T-helper 17 cell (primary cell): ENCODE measurements at places on chromosomes 2 and 18.

DNA sequence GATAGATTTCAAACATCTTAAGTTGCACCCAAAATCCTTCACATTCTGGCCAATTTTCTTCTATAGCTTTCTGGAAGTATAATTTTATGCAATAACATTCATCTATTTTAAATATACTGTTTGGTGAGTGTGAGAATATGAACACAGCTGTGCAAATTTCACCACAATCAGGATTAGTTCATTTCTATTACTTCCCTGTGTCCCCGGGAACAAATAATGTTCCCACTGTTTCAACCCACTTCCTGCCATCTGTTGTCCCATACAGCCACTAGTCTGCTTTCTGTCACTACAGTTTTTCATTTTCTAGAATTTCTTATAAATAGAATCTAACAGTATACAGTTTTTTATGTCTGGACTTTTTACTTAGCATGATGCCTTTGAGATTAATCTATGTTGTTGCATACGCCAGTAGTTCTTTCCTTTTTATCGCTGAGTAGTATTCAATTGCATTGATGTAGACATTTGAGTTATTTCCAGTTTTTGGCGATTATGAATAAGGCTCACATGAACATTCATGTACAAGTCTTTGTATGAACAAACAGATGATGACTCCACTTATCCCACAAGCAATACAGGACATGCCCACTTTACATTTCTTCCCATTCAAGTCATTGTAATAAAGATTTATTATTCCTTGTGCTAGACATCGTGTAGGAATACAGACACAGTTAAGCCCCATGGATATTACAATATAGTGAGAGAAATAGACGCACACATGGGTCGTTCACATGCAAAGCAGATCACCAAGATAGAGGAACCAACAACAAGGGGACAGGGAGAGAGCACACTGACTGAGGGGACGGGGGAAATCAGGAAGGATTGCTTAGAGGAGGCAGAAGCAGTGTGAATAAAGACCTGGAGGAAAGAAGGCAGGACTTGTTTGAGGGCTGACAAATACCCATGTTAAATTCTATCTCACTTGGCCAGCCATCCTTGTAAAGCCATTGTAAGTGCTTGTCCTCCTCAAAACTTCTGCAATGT, 72.9 kb upstream of the PAX8 start:
- no peak overlapping the region for H3K4me3 ChIP-seq
- H3K36me3 ChIP-seq = peaks cover 3% of the 10 kb centered on the region
- H3K27me3 ChIP-seq = peaks cover 43% of the 10 kb centered on the region
- no peak overlapping the region for H3K27ac ChIP-seq

- no peak overlapping the region for H3K27ac ChIP-seq
- no peak for DNase-seq
- H3K27me3 ChIP-seq = no peaks in the 10 kb centered on the region
- H3K36me3 ChIP-seq = no peaks in the 10 kb centered on the region
- H3K4me3 ChIP-seq = no peak overlapping the region
- H3K4me1 ChIP-seq = no peaks in the 10 kb centered on the region
These were observed 429.5 kb downstream of the CCDC85A start for GRCh38 chr2:56613254-56613653.

- H3K4me1 ChIP-seq = peaks cover 35% of the 10 kb centered on the region
- peak overlapping the region; percentile 99 for H3K4me3 ChIP-seq
- H3K27ac ChIP-seq = peak overlapping the region; percentile 94
- no peaks in the 10 kb centered on the region for H3K27me3 ChIP-seq
These were observed 1.1 kb upstream of the DPP4 start for GRCh38 chr2:162074928-162075688.

DNA sequence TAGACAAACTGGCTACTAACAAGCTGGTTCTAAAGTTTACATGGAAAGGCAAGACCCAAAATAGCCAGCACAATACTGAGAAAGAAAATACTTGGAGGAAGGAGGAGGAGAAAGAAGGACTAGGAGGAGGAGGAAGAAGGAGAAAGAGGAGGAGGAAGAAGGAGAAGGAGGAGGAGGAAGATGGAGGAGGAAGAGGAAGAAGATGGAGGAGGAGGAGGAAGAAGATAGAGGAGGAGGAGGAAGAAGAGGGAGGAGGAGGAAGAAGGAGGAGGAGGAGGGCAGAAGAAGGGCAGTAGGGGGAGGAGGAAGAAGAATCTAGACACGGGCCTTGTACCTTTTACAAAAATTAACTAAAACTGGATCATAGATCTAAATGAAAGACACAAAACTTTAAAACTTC, 92.6 kb downstream of the METTL4 start:
- H3K4me3 ChIP-seq = no peak overlapping the region
- DNase-seq = no peak
- H3K36me3 ChIP-seq = peaks cover 4% of the 10 kb centered on the region

GRCh38 chr2:121804340-121804739, 48.9 kb downstream of the TSN start:
- peaks cover 2% of the 10 kb centered on the region for H3K36me3 ChIP-seq
- no peak overlapping the region for H3K4me3 ChIP-seq
- no peak for DNase-seq
- no peak overlapping the region for H3K27ac ChIP-seq

DNA sequence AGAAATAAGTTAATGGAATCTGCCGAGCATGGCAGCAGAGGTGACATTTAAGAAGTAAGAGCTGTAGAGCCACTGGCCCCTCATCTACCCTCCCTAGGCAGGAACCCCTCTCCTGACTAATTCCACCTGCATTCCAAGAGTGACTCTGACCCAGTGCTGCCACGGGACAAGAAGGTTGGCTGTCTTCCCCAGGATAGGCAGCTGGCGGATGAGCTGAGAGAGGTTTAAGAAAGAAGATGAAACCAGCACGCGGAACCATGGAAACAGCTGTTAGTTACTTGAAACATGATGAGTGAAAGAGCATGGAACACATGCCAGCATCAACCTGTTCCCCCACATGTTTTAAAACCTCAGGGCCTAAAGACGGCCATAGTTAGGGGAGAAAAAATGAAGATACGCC, 74.1 kb downstream of the RND3 start:
- no peak overlapping the region for H3K27ac ChIP-seq
- no peak overlapping the region for H3K4me3 ChIP-seq
- no peaks in the 10 kb centered on the region for H3K4me1 ChIP-seq
- H3K27me3 ChIP-seq = no peaks in the 10 kb centered on the region

GRCh38 chr2:237258116-237258515, 155.8 kb downstream of the COL6A3 start:
- no peak for DNase-seq
- H3K27me3 ChIP-seq = peaks cover 48% of the 10 kb centered on the region
- H3K36me3 ChIP-seq = no peaks in the 10 kb centered on the region
- no peak overlapping the region for H3K4me3 ChIP-seq

DNA sequence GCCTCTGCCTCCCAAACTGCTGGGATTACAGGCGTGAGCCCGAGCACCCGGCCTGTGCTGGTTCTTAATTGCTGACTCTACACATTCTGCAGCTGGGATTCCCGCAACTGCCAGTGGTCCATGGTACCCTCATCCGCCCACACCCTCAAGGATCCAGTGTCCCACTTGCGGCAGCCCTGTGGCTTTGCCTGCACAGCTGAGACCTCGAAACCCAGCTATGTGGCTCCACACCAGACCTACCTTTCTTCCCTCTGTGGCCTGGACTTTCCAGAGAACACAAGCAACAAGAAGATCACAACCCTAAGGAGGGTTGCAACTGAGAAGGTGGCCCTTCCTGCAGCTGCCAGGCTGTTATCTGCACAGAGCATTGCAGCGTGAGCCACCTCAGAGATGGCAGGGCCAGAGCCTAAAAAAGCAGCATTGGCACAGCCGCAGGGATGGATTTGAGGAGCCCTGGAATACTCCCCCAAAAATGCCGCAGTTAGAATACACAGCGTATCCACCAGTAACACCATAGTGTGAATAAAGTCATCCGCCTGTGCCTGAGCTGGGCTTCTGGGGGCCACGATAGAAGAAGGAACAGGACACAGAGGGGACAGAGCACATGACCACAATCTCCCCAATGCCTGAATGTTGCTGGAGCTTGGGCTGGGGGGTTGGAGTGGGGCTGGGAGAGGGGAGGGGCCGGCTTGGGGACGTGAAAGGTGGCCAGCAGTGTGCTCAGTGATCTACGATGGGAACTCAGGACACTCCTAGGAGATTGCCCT, 1.9 kb downstream of the GPR55 start:
- peak overlapping the region; percentile 95 for H3K4me3 ChIP-seq
- peaks cover 10% of the 10 kb centered on the region for H3K27me3 ChIP-seq
- H3K27ac ChIP-seq = peak overlapping the region; percentile 49
- H3K4me1 ChIP-seq = peaks cover 28% of the 10 kb centered on the region
- no peak for DNase-seq

DNA sequence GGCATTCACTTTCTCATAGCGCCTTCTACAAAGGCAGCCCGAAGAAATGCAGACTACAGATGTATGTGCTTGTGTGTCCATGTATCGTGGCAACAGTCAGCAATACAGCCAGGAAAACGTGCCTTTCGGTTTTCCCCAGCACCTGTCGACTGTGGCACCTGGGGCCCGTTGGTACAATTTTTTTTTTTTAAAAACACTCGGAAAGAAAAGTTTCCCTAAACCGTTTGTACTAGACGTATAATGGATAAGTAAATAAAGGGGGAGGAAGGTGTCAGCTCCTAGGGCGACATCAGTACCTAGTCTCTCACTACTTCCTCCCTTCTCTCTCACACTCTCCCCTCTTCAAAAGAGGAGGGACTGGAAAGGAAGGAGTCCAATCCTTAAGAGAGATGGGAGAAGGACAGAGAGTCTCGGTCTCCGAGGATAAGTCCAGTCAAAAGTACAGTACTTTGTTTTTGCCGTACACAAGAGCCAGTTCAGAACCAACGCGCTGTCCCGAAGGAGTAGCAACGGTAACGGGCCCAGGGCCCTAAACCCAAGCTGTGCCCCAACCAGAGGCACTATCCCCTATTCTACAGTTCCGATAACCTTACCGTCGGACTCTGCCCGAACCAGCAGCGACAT, 759 bp downstream of the PPP4R3B start:
- no peak overlapping the region for H3K27ac ChIP-seq
- peak; percentile 43 for DNase-seq
- peaks cover 34% of the 10 kb centered on the region for H3K4me1 ChIP-seq
- no peaks in the 10 kb centered on the region for H3K27me3 ChIP-seq
- no peaks in the 10 kb centered on the region for H3K36me3 ChIP-seq
- no peak overlapping the region for H3K4me3 ChIP-seq

DNA sequence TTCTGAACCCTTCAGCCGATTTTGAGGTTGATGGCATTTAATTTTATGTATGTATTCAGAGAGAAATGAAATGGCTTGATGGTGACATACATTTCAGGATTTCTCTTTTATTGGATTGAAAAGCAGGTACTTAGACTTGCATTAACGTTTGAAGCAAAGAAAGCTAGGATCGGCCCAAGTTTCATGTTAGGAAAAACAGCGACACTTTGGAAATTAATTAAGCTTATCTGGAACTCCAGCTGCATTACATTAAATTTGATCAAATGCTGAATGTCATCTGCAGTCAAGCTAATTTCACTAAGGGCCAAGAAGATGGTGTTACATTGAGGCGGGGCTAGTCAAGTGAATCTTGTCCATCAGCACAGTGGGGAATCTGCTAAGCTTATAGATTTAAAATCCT, 441.8 kb downstream of the IRS1 start:
- H3K27me3 ChIP-seq = peaks cover 12% of the 10 kb centered on the region
- no peak overlapping the region for H3K27ac ChIP-seq
- no peak overlapping the region for H3K4me3 ChIP-seq
- DNase-seq = no peak

DNA sequence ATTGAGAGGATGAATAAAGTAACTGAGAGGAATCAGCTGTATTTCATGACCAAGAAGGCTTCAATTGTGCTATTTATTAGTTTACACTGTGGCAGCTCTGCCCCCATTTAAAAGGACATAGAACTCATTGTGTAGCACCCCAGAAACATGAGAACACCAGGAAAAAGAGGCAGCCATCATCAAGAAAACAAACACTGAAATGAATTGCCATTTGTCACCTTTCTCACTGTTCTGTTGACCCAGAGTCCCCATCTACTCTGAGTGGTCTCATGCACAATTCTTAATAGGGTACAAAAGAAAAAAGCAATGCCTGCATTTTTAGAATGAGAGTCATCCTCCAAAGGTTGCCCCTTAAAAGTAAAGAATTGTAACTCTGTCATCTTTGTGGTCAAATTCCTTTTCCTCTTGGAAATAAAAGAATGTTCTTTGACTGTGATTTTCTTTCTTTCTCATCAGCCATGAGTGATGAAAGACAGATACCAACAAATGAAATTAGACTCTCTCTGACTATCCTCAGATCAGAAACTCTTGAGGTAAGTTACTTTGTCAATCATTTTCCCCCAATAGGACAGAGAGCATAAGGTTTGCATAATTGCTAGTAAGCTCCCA, 1941.9 kb upstream of the PIK3C3 start:
- DNase-seq = no peak
- H3K4me3 ChIP-seq = no peak overlapping the region
- no peak overlapping the region for H3K27ac ChIP-seq
- H3K4me1 ChIP-seq = no peaks in the 10 kb centered on the region
- no peaks in the 10 kb centered on the region for H3K36me3 ChIP-seq

GRCh38 chr2:188475945-188476344, 184.3 kb downstream of the GULP1 start:
- no peaks in the 10 kb centered on the region for H3K27me3 ChIP-seq
- no peak for DNase-seq
- no peak overlapping the region for H3K27ac ChIP-seq
- no peaks in the 10 kb centered on the region for H3K4me1 ChIP-seq
- no peak overlapping the region for H3K4me3 ChIP-seq

GRCh38 chr2:47196046-47196445, 40.9 kb upstream of the STPG4 start:
- H3K27ac ChIP-seq = no peak overlapping the region
- H3K36me3 ChIP-seq = peaks cover 3% of the 10 kb centered on the region
- H3K4me1 ChIP-seq = no peaks in the 10 kb centered on the region
- peaks cover 54% of the 10 kb centered on the region for H3K27me3 ChIP-seq
- H3K4me3 ChIP-seq = no peak overlapping the region

- no peaks in the 10 kb centered on the region for H3K36me3 ChIP-seq
- DNase-seq = no peak
- H3K4me1 ChIP-seq = peaks cover 5% of the 10 kb centered on the region
- peaks cover 23% of the 10 kb centered on the region for H3K27me3 ChIP-seq
These were observed 122.8 kb upstream of the DOCK10 start for GRCh38 chr2:225165052-225165451.

GRCh38 chr2:3517948-3518495, 1.3 kb downstream of the ADI1 start:
- no peaks in the 10 kb centered on the region for H3K27me3 ChIP-seq
- peak overlapping the region; percentile 93 for H3K27ac ChIP-seq
- peaks cover 5% of the 10 kb centered on the region for H3K36me3 ChIP-seq

- H3K36me3 ChIP-seq = no peaks in the 10 kb centered on the region
- H3K27me3 ChIP-seq = no peaks in the 10 kb centered on the region
- no peak overlapping the region for H3K4me3 ChIP-seq
- no peaks in the 10 kb centered on the region for H3K4me1 ChIP-seq
These were observed 489.4 kb downstream of the LRP1B start for GRCh38 chr2:141641462-141641861.

- DNase-seq = no peak
- no peak overlapping the region for H3K27ac ChIP-seq
- no peaks in the 10 kb centered on the region for H3K27me3 ChIP-seq
- H3K4me1 ChIP-seq = peaks cover 19% of the 10 kb centered on the region
- no peaks in the 10 kb centered on the region for H3K36me3 ChIP-seq
These were observed 37.3 kb upstream of the ASPRV1 start for GRCh38 chr2:69998761-69999160.
